Heart right ventricle (tissue), 16 donors: ENCODE measurements at places on chromosomes 1 and 21.

- DNase-seq: peak; percentile 89
These were observed 38.0 kb downstream of the ZBTB8OS start for GRCh38 chr1:32612189-32612881.

DNA sequence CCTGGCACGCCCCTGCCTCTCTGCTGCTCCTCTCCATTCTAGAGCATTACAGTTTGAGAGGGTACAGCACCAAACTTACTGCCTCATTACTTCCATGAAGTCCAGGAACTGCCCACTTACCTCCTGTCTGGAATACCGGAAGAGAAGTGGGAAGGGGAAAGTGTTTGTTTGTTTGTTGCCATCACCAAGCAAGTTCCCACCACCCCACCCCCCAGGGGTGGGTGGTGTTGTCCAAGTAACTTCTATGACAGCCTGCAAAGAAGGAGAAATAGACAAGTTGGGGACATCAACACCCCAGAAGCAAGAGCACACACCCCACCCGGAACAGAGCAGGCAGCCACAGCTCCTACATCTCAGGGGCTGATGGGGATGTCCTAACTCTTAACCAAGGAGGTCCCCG, 18.0 kb downstream of the OPTC start:
- no peak for DNase-seq

DNA sequence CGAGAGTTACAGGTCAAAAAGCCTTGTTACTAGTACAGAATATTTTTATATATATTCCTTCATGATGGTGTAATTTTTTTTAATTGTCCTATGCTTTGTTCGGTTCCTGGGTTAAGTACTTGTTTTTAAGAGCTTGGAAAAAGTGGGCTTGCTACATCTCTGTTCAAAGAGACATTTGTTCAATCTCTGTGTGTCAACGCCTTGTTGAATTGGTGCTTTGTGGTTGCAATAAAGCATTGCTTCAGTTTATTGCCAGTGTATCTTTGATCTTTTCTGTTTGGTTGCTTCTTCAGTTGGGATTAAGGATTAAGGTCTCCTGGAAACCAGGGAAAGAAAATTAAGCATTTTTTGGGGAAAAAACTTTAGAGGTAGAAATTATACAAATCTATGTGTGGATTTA, 47.7 kb upstream of the DNASE2B start:
- DNase-seq: no peak

GRCh38 chr1:231603598-231604275, 22.9 kb upstream of the DISC1 start:
- DNase-seq: peak; percentile 27

DNA sequence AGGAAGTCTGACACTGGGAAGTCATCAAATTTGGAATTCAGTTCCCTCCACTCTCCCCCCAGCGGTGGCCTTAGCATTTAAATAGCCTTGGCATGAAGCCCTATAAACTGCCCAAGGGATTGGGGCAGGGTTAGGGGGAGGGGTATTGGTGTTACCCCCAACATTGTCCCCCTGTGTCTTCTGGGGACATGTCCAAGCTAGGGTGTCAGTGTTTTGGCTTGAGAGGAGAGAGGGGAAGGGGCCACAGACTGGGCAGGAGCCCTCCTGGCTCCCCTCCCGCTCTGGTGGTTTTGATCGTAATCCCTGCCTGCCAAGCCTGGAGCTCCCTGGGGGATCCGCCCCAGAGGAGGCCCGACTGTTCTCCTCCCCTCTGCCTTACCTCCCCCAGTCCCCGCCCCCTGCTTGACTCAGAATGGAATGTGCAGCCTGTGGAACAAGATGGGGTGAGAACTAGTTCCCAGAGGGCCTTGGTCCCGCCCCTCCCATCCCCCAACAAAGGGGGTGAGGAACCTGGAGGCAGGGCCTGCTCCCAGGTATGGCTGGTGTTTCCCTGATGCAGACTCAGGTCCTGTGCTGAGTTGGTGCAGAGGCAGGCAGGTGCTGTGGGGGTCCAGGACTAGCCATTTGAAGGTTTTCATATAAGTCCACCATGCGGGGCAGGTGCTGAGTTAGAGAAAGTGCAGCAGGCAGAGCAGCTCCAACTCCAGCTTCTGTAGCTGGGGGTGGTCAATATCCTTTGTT, 7.4 kb downstream of the SOX13 start:
- DNase-seq: peak; percentile 63

DNA sequence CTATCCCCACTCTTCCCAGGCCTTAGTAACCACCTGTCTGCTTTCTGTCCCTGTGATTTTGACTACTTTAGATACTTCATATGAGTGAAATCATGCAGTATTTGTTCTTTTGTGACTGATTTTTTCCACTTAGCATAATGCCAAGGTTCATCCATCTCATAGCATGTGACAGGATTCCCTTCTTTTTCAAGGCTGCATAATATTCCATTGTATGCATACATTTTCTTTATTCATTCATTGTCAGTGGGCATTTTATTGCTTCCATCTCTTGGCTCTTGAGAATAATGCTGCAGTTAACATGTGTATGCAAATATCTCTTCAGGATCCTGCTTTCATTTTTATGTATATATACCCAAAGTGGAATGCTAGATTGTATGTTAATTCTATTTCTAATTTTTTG, 56.4 kb downstream of the AGL start:
- no peak for DNase-seq

GRCh38 chr1:42957880-42958487, 684 bp downstream of the SLC2A1 start:
- peak; percentile 25 for DNase-seq

- DNase-seq: no peak
These were observed 17.2 kb downstream of the HIVEP3 start for GRCh38 chr1:41901551-41901950.
